Activated T-cell treated with anti-CD3 and anti-CD28 coated beads for 48 hours (primary cell): ENCODE measurements at places on chromosomes 12 and 14.

DNA sequence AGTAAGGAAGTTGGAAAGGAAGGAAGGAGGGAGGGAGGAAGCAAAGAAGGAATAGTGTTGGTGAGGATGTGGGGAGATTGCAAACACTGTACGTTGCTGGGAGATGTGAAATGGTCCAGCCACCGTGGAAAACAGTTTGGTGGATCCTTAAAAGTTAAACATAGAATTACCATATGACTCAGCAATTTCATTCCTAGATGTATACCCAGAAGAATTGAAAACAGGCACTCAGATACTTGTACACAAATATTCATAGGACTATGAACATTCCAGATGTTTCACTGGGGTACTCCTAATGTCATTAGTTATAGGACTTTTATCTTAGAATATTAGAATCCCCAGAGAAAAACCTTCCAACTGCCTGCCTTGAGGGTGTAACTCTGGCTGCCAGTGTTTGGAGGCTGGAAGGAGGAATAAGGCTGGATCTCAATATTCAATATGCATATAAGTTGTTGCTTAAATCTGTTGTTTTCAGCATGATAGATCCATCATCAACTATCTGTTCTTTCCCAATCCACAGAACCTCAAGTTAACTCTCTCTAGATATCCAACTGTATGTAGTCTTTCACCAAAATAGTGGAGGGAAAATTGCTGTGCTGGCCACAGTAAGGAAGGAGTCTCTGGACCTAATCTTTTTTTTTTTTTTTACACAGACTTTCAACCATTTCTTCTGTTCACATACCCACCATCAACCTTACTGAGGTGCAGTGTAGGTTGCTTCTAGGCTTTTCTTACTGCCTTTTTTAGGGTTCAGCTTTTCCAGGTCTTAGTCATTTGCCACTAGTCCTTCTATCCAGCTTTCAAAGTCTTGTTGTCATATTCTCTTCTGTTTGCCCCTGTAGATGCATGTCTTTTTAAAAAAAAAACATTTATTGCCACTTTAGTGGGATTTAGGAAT lies 94.5 kb downstream of the DNAI7 start:
- no peak for DNase-seq

- DNase-seq = no peak
These were observed 24.7 kb downstream of the CCDC85C start for GRCh38 chr14:99579120-99579836.

DNA sequence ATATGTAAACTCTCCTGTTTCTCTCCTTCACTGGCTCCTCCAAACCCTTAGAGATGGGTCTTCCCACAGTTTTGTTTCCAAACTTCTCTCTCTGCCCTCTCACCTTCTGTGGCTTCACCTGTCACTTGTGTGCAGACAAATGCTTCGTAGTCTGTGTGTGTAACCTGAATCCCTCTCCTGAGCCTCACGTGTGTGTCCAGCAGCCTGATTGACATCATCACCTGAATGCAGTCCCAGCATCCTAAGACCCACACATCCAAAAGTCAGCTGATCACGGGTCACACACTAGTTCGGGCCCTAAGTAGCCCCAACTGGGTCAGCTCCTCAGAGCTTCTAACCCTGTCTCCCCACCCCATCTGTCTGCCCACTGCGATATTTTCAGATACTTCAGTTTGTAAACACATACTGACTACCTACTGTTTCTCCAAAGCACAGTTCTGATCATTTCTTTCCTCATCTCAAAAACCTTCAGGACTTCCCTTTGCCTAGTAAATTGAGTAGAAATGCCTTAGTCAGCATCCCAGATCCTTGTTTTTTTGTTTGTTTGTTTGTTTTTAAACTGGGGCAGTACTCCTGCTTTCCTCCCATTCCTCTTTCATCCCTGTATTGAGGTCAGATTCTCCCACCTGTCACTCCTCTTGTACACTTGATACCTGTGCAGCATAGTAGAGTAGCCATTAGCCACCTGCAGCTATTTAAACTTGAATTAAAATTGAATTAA lies 23.7 kb downstream of the FNTB start:
- no peak for DNase-seq

DNA sequence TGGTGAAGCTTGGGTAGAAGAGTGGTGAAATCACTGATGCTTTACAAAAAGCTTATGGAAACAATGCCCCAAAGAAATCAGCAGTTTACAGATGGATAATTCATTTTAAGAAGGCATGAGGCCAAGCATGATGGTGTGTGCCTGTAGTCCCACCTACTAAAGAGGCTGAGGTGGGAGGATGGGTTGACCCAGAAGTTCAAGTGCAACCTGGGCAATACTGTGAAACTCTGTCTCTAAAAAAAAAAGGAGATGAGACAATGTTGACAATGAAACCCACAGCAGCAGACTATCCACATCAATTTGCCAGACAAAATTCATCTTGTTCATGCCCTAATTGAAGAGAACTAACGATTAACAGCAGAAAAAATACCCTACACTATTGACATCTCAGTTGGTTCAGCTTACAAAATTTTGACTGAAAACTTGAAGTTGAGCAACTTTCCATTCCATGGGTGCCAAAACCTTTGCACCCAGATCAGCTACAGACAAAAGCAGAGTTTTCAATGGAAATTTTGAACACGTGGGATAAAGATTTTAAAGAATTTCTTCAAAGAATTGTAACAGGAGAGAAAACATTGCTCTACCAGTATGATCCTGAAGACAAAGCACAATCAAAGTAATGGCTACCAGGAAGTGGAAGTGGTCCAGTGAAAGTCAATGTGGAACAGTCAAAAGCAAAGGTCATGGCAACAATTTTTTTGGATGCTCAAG lies 26.7 kb downstream of the BTG1 start:
- DNase-seq = no peak

DNA sequence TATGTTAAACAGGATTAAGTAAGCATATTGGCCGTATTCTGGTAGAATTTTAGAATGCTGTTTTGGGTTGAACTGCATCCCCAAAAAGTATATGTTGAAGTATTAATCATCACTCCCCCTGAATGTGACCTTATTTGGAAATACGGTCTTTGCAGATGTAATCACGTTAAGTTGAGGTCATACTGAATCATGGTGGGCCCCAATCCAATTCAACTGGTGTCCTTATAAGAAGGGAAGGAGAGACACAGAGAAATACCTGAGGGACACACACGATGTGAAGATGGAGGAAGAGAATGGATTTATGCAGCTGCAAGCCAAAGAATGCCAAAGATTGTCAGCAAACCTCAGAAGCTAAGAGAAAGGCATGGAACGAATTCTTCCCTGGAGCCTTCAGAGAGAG lies 268.6 kb downstream of the ITPR2 start:
- DNase-seq = no peak

DNA sequence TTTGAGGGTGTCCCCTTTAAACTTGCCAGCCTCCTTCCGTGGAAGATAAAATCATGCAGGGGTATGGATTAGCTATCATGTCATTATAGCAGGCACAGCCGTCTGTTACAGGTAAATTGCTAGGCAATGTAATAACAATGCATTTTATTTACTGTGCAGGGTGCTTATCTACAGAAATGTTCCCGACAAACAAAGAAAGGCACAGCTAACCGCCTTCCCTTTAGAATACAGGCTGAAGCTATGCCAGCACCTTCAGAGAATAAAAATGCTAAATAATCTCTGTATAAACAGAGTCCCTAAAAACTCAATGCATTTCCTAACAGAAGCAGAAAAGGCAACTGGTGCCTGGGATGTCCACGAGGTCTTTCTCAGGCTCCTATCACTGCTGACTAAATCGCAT lies 239.2 kb downstream of the SPTSSA start:
- DNase-seq = no peak

GRCh38 chr12:131738196-131738595 lies 27.3 kb downstream of the SFSWAP start:
- DNase-seq = no peak

DNA sequence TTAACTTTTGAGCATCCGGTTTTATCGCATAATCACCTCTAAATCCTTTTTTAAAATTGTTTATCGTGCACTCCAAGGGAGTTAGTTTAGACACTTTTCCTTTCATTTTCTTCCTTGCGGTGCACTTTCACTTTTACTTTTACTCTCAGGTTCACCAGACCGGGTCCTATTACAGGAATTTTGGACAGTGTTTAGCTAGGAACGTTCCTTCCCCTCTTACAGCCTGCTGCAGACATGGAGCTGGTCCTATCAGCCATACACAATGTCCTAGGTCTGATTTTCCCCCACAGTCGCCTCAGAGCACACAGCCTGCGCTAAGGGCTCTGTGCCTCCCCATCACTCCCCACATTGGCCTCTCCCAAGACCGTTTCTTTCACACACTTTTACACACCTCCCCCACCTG lies 103.9 kb downstream of the ALG10 start:
- no peak for DNase-seq

- DNase-seq = no peak
These were observed 106.7 kb downstream of the PRMT8 start for GRCh38 chr12:3597526-3598210.

GRCh38 chr14:65095633-65096205 lies 6.6 kb downstream of the MAX start:
- DNase-seq = no peak

DNA sequence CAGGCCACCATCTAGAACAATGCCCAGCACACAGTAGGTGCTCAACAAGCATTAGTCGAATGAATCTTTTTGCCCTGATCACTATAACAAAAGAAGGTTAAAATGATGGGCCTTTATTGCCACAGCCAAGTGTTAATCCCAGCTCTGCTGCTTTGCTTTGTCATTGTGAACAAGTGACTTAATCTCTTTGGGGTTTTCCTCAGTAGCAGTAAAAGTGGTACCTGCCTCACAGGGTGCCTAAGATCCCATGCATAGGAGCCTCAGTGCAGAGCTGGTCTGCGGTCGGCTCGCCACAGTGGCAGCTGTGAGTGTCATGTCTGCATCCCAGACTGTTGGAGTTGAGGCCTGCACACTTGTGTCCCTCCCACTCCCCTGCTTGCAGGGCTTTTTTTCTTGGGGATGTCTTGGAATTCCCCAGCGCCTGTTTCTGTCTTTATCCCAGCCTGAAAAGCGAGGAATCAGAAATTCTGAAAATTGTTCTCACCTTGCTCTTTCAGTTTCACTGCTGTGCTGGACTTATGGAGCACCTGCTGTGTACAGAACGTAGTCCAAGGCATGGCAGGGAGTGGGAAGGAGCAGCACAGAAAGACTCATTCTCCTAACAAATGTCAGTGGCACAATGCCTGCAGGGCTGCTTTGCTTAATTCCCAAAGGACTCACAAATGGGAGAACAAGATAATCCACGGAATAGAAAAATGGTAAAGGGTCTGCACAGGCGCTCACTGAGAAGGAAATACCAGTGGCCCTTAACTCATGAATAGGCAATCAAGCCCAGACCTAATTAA lies 90.8 kb downstream of the EML1 start:
- DNase-seq = no peak

GRCh38 chr12:55061024-55061423 lies 41.2 kb downstream of the NEUROD4 start:
- DNase-seq = no peak

DNA sequence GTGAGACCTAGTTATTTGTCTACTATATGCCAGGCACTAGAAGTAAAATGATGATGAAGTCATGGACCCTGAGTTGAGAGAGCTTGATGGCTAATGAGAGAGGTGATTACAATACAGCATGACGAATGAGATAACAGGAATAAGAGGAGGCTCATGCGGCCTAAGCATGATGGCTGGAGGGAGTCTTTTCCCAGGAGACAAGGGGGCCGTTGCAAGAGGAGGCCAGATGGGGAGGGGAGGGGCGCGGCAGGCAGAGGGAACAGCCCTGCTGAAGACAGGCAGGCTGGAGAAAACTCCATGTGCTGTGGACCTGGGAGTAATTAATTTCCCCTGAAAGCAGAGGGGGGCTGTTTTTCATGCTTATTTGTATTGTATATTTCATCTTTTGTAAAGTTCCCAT lies 144.7 kb upstream of the RFLNA start:
- no peak for DNase-seq

- no peak for DNase-seq
These were observed 5.7 kb downstream of the CCND2 start for GRCh38 chr12:4279198-4279690.

GRCh38 chr12:131829791-131830334 lies 1.7 kb downstream of the MMP17 start:
- DNase-seq = no peak

DNA sequence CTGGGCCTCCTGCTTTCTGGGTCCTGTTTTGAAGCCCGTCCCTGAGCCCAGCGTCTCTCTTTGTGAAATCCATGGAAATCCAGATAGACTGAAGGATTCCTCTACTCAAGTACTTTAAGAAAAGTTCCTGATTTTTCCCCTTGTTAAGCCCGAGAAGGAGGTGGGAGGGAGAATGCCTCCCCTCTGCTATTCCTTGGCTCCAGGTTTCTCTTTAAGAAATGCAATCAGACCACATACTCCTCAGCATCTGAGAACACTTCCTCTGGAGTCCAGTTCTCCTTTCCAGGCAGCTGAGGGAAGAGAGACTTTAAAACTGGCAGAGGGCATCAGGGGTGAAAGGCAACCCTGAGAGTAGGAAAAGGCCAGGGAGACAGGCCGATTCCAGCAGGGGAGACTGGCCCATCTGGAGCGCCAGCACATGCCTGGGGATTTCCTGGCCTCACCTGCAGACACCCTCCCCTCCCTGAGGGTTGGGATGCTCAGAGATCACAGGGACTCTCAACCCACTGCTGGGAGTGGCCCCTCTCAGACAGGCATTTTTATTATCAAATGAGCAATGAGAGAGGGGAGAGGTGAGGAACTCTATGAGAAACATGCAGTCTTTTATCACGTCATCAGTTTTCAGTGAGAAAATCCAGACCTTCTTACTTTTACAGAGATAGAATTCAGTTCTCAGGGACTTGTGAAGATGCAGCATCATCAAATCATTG lies 2.0 kb upstream of the EMP1 start:
- DNase-seq = no peak

GRCh38 chr12:53532021-53532420 lies 24.7 kb upstream of the NPFF start:
- DNase-seq = no peak

GRCh38 chr12:53047221-53048032 lies 2.4 kb upstream of the TNS2 start:
- DNase-seq = peak; percentile 69

GRCh38 chr14:53183611-53184010 lies 30.5 kb upstream of the DDHD1 start:
- DNase-seq = no peak
